Left ventricle myocardium inferior (tissue), 1 donor: ENCODE measurements at places on chromosomes 12 and 14. TPM values are rescaled to one million over a fixed set of nuclear protein-coding genes. Genes with fewer than 3 reads are reported as not detected.

HOXC12 gene
- total RNA-seq: not detected

ZBTB42 gene
- total RNA-seq: 5.7 TPM

CD69 gene
- 0.25 TPM for total RNA-seq

SMOC1 gene
- 4.4 TPM for total RNA-seq

DPPA3 gene
- not detected for total RNA-seq

ZBTB25 gene
- total RNA-seq: 20.8 TPM

STAB2 gene
- total RNA-seq: 0.03 TPM

SLC39A5 gene
- total RNA-seq: not detected

TCL1B gene
- total RNA-seq: not detected

DNA sequence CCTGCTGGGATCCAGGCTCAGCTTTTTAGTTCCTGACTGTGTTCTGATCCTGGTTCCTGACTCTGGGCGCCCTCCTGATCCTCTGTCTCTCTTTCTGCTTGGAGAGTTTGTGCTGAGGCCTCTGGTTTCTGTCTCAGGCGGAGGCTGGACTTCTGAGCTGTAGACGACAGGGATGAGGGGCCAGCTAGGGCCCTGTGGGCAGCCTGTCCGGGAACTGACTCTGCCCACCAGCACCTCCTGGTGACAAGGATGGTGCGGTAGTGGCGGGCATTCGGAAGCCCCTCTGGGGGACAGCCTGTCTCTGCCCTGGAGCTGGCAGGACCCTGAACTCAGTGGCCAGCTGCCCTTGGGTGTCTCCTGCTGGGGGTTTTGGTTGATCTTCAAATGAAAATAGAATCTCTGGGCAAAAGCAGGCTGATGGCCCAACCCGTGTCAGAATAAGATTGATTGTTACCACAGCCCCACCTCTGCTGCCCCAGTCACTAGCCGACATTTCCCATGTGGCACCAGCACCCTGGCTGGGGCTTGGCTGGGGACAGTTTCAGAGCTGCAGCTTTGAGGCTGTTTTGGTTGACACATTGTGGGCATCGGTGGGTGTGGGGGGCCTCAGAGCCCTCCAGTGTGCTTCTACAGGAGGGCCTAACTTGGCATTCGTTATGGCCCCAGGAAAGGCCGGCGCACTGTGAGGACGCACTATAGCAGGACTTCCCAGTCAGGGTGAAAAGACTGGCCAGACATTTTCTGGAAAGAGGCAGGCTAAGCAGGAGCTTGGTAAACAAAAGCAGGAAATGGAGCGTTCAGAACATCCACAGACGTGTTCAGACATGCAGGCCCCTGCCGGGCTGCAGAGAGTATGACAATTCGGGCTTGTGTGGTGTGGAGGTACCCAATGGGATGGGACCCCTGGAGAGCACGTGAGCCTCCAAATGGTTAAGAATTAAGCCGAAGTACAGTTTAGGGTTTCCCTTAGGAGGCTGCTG is 16.2 kb downstream of the KRT80 start:
- DNase-seq: no peak
- H3K4me3 ChIP-seq: no peak overlapping the region
- H3K36me3 ChIP-seq: no peaks in the 10 kb centered on the region
- H3K4me1 ChIP-seq: peaks cover 27% of the 10 kb centered on the region
- peak overlapping the region; percentile 62 for H3K27ac ChIP-seq

DNA sequence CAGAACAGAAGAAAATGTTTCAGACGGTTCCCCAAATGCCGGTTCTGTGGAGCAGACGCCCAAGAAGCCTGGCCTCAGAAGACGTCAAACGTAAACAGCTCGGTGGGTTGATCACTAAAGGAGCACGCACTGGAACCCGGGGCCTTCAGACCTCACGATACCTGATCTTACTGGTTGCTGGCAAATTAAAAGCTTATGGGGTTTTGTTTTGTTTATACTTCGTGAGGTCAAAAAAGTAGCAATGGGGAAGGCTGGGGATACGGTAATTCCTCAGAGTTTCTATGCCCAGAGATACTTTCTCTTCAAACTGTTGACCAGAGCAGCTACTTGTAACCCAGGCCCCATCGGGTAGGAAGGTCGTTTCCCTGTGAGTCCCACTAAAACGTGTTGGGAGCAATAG is 1.7 kb downstream of the CDKN1B start:
- no peak for DNase-seq
- H3K27ac ChIP-seq: peak overlapping the region; percentile 97
- no peaks in the 10 kb centered on the region for H3K27me3 ChIP-seq
- peaks cover 31% of the 10 kb centered on the region for H3K36me3 ChIP-seq

- DNase-seq: no peak
- peaks cover 11% of the 10 kb centered on the region for H3K4me1 ChIP-seq
- no peak overlapping the region for H3K4me3 ChIP-seq
- no peaks in the 10 kb centered on the region for H3K36me3 ChIP-seq
- H3K27me3 ChIP-seq: no peaks in the 10 kb centered on the region
These were observed 137.9 kb downstream of the IGF1 start for GRCh38 chr12:102342281-102343006.

DNA sequence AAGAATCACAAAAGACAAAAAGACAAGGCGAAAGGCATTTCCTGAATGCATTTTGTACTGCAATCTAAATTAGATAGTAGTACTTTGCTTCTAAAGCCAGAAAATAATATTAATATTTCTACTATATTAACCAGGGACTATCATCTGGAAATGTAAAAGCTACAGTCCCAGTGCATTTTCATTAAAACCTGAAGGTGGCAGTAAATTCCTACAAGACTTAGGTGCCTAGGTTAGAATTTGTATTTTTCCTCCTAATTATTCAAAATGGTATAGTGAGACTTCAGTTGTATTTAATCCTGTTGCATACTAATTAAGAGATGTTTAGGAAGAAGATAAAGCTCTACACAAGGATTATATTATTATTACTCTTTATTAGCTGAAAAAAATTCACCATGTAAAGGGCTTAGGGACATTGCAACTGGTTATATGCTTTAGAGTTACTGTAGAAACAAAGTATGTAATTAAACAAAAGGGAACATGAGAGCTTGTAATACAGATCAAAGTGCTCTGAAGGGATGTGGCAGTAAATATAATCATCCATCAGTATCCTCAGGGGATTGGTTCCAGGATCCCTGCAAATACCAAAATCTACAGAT is 53.6 kb downstream of the BRMS1L start:
- DNase-seq: no peak
- H3K4me1 ChIP-seq: peaks cover 17% of the 10 kb centered on the region
- H3K36me3 ChIP-seq: no peaks in the 10 kb centered on the region
- H3K27me3 ChIP-seq: no peaks in the 10 kb centered on the region

DNA sequence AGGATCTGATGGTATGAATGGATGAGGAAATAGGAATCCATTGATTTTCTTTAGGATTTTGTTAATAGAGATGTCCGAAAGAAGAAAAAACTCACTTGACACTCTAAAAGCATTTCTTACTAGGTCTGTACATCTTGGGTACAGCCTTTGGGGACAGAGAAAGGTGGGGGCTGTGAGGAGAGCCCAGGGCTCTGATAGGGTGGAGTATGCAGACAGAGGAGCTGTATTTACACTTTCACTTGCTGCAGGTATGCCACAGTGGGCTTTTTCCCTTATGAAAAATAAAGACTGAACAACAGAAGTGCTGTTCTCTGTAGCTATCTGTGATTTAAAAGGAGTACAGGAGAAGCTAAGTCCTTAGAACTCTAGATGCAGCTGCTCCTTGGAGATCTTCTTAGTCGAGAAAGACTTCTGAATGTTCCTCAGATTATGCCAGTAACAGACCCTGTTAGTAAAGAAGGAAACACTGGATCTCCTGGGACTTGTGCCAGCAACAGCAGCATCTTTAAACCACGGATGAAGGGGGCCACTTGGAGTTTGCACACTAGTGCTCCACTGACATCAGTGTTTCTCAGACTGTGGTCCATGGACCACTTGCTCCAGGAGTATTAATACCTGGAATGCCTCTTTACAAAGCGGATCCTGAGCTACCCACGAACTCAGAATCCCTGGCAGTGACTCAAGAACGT is 19.4 kb upstream of the RTRAF start:
- no peak overlapping the region for H3K4me3 ChIP-seq

- no peaks in the 10 kb centered on the region for H3K36me3 ChIP-seq
- no peak overlapping the region for H3K27ac ChIP-seq
- DNase-seq: no peak
- H3K27me3 ChIP-seq: no peaks in the 10 kb centered on the region
- H3K4me3 ChIP-seq: no peak overlapping the region
These were observed 319.9 kb downstream of the AEBP2 start for GRCh38 chr12:19759227-19759626.

- H3K27ac ChIP-seq: no peak overlapping the region
- H3K4me1 ChIP-seq: peaks cover 7% of the 10 kb centered on the region
- H3K27me3 ChIP-seq: no peaks in the 10 kb centered on the region
- H3K4me3 ChIP-seq: no peak overlapping the region
- no peak for DNase-seq
These were observed 187.1 kb downstream of the MON2 start for GRCh38 chr12:62653740-62654139.

DNA sequence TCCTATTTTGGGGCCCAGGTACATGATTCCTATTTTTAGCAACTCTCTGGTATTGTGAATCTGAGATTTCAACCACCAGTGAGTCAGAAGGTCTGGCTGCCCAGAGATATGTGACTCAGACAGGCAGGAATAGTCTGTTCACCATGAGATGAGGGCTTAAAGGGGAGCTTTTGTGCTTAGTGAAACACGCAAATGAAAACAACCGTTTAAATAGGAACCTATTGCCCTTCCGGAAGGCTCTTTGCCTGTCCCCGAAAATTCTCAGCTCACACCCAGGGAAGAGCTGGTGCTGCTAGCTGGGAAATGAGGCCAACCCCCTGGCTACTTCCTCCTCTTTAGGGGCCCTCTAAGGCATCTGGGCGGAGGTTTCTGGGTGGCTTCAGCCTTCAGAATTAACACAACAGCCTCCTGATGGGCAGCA is 283.6 kb downstream of the CACNA1C start:
- peak overlapping the region; percentile 86 for H3K27ac ChIP-seq
- no peak for DNase-seq
- peaks cover 99% of the 10 kb centered on the region for H3K4me1 ChIP-seq
- H3K27me3 ChIP-seq: no peaks in the 10 kb centered on the region
- H3K4me3 ChIP-seq: peak overlapping the region; percentile 34
- H3K36me3 ChIP-seq: no peaks in the 10 kb centered on the region

- no peak overlapping the region for H3K4me3 ChIP-seq
- peaks cover 44% of the 10 kb centered on the region for H3K36me3 ChIP-seq
- DNase-seq: no peak
- H3K27ac ChIP-seq: no peak overlapping the region
- H3K4me1 ChIP-seq: peaks cover 18% of the 10 kb centered on the region
These were observed 179.6 kb downstream of the ADGRD1 start for GRCh38 chr12:131133015-131133905.

GRCh38 chr14:54975856-54976255 is 51.0 kb downstream of the WDHD1 start:
- H3K27ac ChIP-seq: no peak overlapping the region
- no peaks in the 10 kb centered on the region for H3K36me3 ChIP-seq
- H3K4me3 ChIP-seq: no peak overlapping the region
- DNase-seq: no peak

- DNase-seq: no peak
- H3K4me1 ChIP-seq: peaks cover 11% of the 10 kb centered on the region
- no peaks in the 10 kb centered on the region for H3K36me3 ChIP-seq
- peaks cover 98% of the 10 kb centered on the region for H3K27me3 ChIP-seq
- peak overlapping the region; percentile 36 for H3K4me3 ChIP-seq
- H3K27ac ChIP-seq: no peak overlapping the region
These were observed 6.9 kb upstream of the HOXC4 start for GRCh38 chr12:54046809-54047159.

DNA sequence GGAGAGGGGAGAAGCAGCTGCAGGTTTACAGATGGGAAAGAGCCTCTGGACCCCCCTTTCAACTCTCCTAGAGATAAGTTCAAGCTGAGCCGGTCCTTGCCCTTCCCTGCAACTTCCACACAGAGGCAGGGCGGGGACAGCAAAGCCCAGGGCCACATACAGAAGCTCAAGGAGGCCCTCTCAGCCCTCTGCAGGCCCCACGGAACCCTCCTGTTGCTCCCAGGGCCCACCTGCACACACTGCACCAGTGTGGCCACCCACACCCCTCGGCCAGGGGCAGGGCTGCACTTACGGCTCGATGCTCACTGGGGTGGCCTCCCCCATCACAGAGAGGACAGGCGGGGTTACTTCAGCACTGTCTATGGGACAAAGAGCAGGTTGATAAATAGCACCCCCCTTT is 13.0 kb upstream of the PNMA1 start:
- H3K4me3 ChIP-seq: no peak overlapping the region
- peak overlapping the region; percentile 81 for H3K27ac ChIP-seq
- peaks cover 98% of the 10 kb centered on the region for H3K4me1 ChIP-seq
- DNase-seq: no peak
- no peaks in the 10 kb centered on the region for H3K27me3 ChIP-seq

DNA sequence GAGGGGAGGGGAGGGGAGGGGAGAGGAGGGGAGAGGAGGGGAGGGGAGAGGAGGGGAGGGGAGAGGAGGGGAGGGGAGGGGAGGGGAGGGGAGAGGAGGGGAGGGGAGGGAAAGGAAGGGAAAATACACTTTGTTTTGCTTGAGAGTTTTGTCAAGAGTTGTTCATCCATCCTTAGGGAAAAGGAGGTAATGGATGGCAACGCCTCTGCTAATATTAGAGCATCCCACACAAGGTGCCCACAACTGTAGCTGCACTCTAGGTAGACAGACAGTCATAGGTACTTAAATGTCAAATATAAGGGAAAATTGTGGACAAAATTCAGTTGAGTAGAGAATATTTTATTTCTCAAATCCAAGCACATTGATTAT is 2.5 kb upstream of the SSH1 start:
- H3K36me3 ChIP-seq: no peaks in the 10 kb centered on the region
- peaks cover 44% of the 10 kb centered on the region for H3K4me1 ChIP-seq
- DNase-seq: no peak
- H3K27me3 ChIP-seq: no peaks in the 10 kb centered on the region
- no peak overlapping the region for H3K27ac ChIP-seq

- no peak overlapping the region for H3K4me3 ChIP-seq
- no peaks in the 10 kb centered on the region for H3K27me3 ChIP-seq
- no peaks in the 10 kb centered on the region for H3K4me1 ChIP-seq
These were observed 739.9 kb downstream of the SLC16A7 start for GRCh38 chr12:60335745-60336144.

GRCh38 chr14:104889375-104889757 is 24.3 kb downstream of the CEP170B start:
- H3K4me1 ChIP-seq: peaks cover 3% of the 10 kb centered on the region
- peaks cover 32% of the 10 kb centered on the region for H3K36me3 ChIP-seq
- H3K4me3 ChIP-seq: no peak overlapping the region
- no peaks in the 10 kb centered on the region for H3K27me3 ChIP-seq
- no peak overlapping the region for H3K27ac ChIP-seq
- peak; percentile 11 for DNase-seq
